ENCODE measurements at places on chromosomes 1 and 21.

- no peak for DNase-seq
Observed at GRCh38 chr1:186617926-186618325, 62.3 kb downstream of the PTGS2 start.

DNA sequence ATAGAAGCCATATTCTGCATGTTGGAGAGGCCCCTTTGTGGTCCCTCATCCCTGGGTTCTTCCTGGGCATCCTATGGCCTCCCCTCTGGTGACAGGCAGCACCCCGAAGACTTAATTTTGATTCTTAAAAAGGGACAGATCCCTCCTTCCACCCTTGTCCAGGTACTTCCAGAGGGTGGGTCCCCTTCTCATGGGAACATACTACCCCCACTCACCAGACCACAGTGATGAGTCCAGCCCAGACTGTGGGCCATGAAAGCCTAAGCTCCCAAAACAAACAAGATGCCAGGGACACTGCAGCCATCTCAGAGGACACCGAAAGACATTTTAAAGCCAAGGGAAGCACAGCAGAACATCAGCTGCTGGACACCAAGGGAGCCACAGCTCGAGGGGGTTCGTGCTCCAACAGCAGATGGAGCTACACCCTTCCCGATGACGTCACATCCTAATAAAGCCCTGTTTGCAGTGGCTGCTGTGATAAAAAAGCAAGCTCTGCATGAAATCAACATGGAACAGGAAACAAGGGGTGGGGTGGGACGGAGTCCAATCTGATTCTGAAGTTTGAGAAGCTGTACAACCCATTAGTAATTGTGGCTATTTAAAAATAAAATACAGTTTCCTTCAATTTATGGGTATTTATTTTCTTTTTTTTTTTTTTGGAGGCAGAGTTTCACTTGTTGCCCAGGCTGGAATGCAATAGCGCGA lies 32.4 kb downstream of the GNB1 start:
- peak; percentile 81 for DNase-seq

DNA sequence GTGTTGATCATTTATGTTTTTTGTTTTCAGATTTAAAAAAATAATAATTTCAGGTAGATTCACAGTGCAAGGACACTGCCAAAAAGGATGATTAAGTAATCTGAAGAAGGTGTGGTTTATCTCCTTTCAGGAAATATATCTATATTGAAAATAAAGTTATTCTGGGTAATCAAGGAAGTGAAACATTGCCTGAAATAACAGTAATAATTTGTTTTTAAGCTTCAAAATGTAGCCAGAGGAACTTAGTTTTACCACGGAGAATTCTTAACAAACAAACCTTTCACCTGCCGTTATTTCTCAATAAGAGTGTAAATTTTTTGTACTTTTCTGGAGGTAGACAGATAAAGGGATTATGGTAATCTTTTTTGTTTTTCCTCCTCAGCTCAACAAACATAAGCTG lies 2.9 kb upstream of the DPH5 start:
- no peak for DNase-seq

DNA sequence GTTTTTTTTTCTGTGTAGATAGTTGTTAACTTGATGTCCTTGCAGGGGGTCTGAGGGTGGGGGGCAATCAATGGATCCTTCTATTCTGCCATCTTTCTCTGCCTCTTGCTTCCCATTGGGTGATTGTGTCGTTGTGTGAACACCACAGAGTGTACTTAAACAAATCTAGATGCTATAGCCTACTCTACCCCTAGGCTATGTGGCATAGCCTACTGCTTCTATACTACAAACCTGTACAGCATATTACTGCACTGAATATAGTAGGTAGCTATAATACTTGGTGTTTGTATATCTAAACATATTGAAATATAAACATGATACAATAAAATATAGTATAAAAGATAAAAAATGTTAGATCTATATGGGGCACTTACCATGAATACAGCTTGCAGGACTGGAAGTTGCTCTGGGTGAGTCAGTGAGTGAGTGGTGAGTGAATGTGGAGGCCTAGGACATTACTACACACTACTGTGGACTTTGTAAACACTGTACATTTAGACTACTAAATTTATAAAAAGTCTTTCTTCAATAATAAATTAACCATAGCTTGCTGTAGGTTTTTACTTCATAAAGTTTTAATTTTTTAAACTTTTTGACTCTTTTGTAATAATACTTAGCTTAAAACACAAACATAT lies 105.4 kb downstream of the CENPF start:
- DNase-seq: no peak

DNA sequence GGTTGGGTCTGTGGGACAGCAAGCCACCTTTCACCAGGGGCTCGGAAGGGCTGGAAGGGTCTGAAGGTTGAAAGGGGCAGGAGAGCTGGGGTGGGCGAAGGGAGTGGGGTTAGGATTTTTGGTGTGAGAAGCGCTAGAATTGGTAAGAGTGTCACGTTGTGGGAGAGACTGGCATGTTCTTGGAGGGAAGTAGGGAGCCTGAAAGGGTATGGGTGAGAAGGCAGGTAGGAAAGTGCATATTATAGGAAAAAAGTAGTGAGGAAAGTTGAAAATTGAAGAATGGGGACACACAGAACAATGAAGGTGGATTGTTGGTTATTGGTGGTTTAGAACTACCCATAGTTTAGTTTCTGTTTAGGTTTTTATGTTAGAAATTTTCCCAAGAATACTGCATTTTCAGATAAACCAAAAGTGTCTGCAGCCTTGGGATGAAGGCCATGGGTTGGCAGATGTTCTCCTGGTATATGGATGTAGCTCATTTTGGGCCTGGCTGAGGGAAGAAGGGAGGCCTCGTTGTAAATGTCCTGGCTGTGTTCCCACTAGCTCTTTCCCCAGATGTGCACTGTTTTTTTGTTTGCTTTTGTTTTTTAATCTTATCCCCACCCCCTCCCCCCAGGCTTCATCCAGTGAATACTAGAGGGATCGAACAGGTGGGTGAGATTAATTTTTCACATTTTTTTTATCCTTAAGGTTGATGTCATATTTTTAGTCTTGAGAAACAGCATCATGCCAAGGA lies 1.2 kb downstream of the LRRC42 start:
- peak; percentile 28 for DNase-seq

GRCh38 chr1:62467092-62467491 lies 30.2 kb downstream of the USP1 start:
- DNase-seq: no peak

- DNase-seq: no peak
Observed at GRCh38 chr21:44619886-44620285, 7.0 kb upstream of the KRTAP10-9 start.

DNA sequence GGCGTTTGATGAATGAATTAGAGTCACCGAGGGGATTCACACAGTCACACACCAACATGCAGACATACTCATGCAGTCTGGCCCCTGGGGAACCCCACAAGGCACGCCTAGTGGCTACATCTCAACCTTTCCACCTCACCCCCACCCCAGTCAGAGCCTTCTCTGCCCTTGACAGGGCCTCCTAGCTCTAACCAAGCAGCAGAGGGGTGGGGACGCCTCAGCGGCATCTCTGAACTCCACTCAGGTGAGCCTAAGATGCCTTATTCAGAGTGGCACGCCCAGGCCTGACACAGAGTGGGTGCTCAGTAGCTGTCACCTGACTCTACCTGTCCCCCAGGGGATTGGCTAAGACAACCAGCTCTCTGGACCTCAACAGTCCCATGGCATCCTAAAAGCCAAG lies 3.7 kb upstream of the SDC3 start:
- no peak for DNase-seq

- DNase-seq: no peak
Observed at GRCh38 chr1:17542645-17543044, 3.1 kb downstream of the ARHGEF10L start.

DNA sequence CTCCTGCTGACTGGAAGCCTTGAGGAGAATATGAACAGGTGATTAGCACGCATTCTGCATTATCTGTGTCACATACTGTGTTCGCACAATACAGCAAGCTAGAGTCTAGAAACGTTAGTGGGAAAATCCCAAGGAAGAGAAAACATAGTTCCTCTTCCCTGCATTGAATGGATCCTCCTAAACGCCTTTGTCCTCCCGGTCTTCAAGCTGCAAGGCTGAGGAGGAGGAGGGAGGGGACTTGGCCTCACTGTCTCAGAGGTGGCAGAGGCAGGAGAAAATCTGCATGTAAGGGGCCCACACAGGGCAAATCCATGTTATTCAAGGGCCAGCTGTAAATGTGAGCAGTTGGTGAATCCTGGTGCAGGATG lies 34.4 kb downstream of the WNT9A start:
- DNase-seq: no peak

DNA sequence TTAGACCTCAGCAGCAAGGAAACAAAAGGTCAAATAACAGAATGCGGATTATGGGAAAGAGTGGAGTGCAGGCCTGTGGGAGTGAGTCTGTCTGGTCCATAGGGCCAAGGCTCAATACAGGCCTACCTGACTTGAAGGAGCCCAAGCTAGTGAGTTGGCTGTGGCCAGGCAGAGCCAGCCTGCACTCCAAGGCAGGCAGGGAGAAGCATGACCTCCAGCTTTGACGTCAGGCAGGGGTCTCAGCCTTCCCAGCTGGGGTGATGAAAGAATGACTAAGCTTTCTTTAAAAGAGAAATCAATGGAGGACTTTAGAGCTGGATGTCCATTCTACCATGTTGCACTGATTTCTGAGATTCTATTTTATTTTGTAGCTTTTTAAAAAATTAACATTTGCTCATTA lies 62.8 kb downstream of the RHOU start:
- DNase-seq: peak; percentile 22

- peak; percentile 24 for DNase-seq
Observed at GRCh38 chr1:4416189-4416588, 238.2 kb upstream of the AJAP1 start.

- DNase-seq: no peak
Observed at GRCh38 chr21:36507397-36508018, 27.6 kb upstream of the CLDN14 start.

- no peak for DNase-seq
Observed at GRCh38 chr1:118484893-118485292, 299.9 kb upstream of the SPAG17 start.

- no peak for DNase-seq
Observed at GRCh38 chr1:209511169-209511568, 72.3 kb upstream of the CAMK1G start.

DNA sequence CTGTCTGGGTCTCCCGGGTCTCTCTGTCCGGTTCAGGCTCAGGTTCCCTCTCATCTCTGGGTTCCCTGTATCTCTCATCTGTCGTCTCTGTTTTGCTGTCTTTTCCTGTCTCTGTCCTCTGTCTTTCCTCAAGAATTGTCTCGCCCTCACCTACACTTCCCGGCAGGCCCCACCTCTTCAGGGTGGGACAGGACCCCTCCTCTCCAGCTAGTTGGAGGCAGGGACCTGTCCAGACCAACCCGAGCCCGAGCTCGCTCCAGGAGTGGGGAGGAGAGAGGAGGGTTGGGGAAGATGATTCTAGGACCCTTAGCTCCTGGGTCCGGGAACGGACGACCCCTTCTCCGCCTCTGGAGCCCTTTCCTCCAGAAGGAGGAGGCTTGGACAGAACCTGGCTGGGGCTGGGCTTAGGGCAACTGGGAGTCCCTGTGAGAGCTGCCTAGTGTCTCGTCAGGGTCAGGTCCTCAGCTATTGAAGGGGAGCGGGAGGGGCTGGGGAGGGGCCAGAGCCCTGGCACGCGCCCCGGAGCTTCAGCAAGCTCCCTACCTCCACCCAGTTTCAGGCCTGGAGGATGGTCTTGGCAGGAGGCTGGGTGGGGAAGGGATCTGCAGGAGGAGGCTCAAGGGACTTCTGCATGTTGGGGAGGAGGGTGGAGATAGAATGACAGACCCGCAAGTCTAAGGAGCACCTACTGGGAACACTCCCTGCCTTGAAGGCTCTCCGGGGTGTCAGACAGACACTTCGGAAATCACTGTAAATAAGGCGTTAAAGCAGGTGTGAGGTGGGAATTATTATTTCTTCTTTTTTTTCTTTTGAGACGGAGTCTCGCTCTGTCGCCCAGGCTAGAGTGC lies 26.3 kb upstream of the EPB41 start:
- DNase-seq: peak; percentile 67

GRCh38 chr1:240310226-240310925 lies 218.7 kb downstream of the FMN2 start:
- DNase-seq: no peak

DNA sequence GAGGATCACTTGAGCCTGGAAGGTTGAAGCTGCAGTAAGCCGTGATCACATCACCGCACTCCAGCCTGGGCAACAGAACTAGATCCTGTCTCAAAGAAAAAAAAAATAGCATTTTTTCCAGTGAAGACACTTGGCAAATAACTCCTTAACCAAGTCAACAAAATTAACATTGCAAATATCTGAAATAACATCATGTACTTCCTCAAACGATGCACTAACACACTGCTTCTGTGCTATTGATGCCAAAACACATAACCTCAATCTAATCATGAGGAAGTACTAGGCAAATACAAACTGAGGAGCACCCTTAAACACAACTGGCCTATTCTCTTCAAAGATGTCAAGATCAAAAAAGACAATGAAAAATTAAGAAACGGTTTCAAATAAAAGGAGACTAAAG lies 32.3 kb downstream of the PABPC4 start:
- DNase-seq: no peak

- DNase-seq: no peak
Observed at GRCh38 chr1:231355171-231355570, 17.1 kb downstream of the SPRTN start.

DNA sequence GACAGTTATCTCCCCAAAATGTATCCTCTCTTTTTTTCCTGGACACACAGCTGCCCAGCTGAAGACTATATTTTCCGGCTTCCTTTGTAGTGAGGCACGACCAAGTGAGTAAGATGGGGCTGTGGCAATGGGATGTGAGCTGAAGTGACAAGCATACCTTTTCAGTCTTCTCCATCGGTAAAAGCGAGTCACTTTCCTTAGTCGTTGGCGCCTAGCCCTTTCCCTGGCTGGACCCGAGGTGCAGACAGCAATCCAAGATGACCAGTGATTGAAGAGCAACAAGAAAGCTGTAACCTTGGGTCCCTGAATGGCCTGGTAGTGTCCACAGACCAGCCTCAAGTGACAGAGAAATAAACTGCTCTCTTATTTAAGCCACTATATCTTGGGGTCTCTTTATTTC lies 155.2 kb downstream of the NR5A2 start:
- DNase-seq: no peak

DNA sequence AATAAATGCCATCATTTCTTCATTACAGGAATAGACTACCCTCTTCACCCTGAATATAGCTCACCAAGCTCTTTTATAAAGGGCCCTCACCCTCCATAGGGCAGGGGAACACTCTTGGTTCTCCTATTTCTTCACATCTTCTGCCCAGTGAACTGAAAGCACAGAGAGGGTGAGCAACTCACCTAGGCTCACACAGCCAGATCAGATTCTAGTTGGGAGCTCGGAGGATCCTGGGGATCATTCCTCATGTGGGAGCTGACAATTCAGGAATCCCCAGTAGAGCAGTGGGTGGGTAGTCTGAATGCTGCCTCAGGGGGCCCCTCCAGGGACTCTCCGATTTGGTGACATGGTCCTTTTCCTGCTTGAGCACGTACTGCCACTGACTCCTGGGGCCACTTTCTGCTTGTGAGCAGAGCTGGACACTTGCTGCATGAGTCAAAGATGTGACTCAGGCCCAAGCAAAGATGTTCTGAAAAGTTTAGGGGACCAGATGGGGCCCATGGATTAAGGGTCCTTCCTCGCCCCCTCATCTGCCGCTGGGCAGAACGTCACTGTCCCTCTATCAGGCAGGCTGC lies 63.7 kb upstream of the WNT4 start:
- no peak for DNase-seq

Measured in stomach (tissue), 19 donors.